ENCODE measurements at places on chromosomes 1 and 21. TPM values are rescaled to one million over a fixed set of nuclear protein-coding genes. Genes with fewer than 3 reads are reported as not detected.

The TDRD10 gene
- 3.8 TPM for total RNA-seq

The CADM3 gene
- 0.21 TPM for total RNA-seq

The CD244 gene
- total RNA-seq, result not detected

The S100A4 gene
- 0.60 TPM for total RNA-seq

The ERICH3 gene
- total RNA-seq, result not detected

The SLC22A15 gene
- total RNA-seq, result 0.04 TPM

The PTGER3 gene
- not detected for total RNA-seq

The ERO1B gene
- total RNA-seq, result 3.2 TPM

The TNFRSF18 gene
- total RNA-seq, result 0.18 TPM

The AIM2 gene
- total RNA-seq, result not detected

The SHISAL2A gene
- total RNA-seq, result not detected

The ATP1A2 gene
- total RNA-seq, result not detected

- DNase-seq, result no peak
Measured at GRCh38 chr1:20366056-20366462, 75.4 kb downstream of the VWA5B1 start.

- DNase-seq, result no peak
Measured at GRCh38 chr1:95072117-95072516, 634 bp downstream of the ALG14 start.

- no peak for DNase-seq
Measured at GRCh38 chr1:165365341-165365740, 8.8 kb upstream of the LMX1A start.

DNA sequence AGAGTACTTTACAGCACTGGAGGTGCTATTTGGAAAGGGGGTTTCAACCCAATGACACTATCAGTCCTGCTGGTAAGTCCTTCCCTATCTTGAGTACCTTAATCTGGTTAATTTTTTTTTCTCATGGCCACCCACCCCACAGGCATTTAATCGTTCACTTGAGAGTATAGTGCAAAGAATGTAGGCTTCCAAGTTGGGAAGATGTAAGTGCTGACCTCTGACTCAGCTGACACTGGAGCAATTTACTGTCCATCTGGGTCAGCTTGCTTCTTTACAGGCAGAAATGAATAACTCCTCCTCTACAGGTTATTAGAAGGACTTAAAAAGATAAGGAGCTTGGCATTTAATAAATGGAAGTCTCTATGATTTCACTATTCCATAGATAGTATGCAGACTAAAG is 89.6 kb downstream of the AK5 start:
- DNase-seq, result no peak

GRCh38 chr1:19955534-19956170 is 23.8 kb downstream of the PLA2G2A start:
- DNase-seq, result no peak

DNA sequence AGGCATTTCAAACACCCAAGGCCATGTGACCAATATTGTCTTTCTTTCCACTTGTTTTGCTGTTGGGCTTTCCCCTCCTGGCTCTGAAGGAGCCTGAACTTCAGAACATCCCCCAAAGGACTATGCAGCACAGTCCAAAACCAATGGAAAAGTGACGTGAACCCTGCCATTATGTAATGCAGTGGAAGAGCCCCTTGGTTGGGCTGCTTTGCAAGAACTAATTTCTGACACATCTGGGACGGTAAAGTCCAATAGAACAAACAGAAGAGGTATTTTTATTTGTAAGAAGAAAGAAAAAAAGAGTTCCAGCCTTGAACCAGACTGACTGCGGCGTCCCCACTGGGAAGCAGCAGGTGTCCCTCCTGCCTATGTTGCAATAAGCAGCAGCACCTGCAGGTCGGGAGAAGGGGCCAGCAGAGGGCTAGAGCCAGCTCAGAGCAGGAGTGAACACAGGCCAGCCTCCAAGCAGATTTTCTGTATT is 116.7 kb downstream of the CDC7 start:
- no peak for DNase-seq

- DNase-seq, result no peak
Measured at GRCh38 chr1:52413410-52413989, 9.1 kb downstream of the PRPF38A start.

DNA sequence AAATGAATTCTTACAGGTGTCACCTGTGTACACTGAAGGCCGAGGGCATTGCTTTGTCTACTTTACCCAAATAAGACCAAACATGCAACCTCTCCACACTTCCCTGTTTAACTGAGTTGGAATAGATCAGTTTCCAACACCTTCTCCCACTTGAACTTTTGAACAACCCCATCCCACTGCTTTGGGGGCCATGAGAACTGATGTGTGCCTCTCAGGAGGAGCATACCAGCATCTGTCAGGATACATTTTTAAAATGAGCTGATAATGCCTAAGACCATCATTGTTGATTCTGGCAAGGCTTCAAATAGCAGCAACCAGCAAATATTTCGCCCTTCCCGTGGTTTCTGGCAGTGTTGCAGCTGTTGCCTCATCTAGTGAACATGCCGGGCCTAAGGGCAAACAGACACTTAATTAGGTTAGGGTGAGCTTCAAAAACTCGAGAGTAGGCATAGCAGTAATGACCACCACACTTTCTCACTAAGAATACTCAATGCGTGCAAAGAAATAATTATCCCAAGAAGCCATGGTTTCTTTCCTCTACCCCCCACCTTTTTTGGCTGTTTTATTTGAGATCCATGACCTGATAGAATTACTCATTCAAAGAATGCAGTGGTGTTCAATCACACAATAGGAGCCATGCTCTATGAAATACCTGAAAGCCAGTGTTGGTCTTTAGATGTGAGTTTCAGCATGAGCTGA is 63.7 kb downstream of the MAP10 start:
- no peak for DNase-seq

DNA sequence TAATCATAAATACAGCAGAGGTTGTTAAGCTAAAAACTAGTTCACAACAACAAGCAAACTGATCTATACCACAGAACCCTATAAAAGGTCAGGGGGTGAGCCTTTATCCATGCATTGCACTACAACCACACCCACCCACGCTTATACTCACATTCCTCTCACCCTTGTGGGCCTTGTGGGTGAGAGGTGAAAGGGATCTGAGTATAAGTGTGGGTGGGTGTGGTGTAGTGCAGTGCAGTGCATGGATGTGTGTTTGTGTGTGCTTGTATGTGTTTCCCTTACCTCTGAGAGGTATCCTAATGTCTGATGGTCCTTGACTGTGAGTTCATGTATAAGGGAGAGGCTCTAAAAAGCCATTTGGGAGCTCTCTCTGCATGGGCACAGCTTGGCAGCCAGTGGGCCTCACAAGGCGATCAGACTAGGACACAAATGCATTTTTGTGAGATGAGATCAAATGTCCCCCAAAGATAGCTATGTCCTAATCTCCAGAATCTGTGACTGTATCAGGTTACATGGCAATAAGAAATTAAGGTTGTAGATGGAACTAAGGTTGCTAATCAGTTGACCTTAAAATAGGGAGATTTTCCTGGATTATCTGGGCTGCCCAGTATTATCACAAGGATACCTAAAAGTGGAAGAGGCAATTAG is 95.5 kb upstream of the DPT start:
- no peak for DNase-seq

GRCh38 chr1:242240691-242241090 is 241.8 kb upstream of the MAP1LC3C start:
- DNase-seq, result no peak

GRCh38 chr1:78222225-78222959 is 176.6 kb downstream of the GIPC2 start:
- DNase-seq, result no peak

DNA sequence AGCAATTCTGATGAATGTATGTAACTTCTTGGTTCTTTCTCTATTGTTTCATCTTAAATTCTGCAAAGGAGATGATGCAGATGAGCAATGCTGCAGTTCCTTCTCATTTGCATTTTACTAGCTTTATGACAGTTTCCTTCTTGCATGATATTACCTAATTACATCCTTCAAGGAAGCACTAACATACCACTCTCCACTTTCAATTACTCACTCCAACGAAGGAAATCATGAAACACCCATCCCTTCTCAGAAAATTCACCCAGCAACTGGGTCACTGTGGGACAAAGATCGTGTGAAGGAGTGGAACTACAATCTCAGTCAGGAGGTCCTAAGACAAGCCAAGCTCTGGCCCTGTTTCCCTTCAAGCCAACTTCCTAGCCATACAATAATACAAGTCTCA is 142.3 kb downstream of the CHD1L start:
- no peak for DNase-seq

DNA sequence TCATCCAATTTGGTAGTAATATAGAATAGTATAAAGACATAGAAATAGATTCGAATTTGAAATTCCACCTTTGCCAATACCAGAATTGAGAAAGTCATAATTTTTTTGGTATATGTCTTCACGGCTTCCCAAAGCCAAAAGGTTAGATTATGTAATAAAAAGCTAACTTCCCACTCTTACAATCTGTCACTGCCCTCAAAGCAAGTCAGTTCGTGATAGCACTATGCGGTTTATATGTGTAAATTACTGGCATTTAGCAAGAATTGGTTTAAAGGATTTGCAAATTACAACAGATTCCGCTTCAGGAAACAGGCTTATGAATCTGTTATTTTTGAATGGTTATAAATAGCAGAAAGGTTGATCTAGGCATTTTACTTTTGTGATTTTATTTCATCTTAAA is 679.4 kb upstream of the ADGRL2 start:
- no peak for DNase-seq

GRCh38 chr1:44237721-44238457 is 24.6 kb downstream of the DMAP1 start:
- no peak for DNase-seq

GRCh38 chr1:200911361-200911760 is 16.7 kb downstream of the INAVA start:
- no peak for DNase-seq

DNA sequence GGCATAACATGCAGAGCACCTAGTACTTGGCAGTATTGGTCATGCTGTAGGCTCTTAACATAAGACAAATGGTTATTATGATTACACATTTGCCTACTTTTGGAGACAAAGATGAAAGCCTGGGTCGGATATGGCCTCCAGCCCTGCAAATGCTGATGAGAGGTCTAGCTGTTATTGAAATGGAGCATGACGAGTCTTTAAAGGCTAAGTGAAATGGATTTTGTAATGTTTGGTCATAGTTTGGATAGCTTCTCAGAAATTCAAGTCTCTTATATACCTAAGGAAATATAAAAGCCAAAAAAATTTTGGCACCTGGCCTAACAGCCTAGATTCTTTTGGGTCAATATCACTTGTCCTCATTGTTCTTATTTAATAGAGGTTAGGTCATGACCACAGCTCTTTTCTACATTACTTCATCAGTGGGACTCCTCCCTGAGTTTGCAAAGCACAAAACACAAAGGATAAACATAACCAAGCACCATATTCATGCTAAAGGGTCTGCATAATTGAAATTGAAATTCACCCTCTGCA is 69.2 kb upstream of the WLS start:
- no peak for DNase-seq

DNA sequence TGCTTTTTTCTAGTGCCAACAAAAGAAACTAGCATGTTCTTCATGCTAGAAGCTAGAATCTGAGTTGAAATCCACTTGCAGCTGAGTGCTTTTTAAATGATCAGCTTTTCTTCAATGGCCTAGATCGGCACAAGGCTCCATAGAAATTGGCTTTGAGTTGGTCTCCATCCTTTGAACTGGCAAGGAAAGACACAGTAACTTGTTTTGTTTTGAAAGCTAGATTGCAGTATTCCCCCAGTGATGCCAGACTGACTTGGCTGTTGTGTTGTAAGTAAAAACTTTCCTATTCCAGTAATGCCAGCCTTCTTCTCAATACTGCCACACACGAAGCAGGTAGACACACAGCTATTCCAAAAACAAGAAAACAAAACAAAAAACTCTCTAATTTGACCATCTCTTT is 139.1 kb downstream of the FMN2 start:
- DNase-seq, result no peak

DNA sequence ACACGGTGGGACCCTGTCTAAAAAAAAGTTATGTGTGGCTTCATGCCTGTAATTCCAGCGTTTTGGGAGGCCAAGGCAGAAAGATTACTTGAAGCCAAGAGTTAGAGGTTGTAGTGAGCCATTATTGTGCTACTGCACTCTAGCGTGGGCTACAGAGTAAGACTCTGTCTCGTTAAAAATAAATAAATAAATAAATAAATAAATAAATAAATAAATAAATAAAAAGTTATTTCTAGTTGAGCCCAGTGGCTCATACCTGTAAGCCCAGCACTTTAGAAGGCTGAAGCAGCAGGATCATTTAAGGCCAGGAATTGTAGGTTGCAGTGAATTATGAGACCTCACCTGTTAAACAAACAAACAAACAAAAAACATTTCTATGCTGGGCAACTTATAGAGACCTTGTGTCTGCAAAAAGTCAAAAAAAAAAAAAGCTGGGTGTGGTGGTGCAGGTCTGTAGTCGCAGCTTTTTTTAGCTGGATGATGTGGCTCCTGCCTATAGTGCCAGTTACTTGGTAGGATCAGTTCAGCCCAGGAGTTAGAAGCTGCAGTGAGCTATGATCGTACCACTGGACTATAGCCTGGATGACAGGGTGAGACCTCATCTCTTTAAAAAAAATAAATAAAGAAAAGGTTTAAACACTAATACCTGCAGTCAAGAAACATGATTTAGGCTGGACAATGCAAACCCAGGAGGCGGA is 25.6 kb downstream of the GON4L start:
- no peak for DNase-seq

DNA sequence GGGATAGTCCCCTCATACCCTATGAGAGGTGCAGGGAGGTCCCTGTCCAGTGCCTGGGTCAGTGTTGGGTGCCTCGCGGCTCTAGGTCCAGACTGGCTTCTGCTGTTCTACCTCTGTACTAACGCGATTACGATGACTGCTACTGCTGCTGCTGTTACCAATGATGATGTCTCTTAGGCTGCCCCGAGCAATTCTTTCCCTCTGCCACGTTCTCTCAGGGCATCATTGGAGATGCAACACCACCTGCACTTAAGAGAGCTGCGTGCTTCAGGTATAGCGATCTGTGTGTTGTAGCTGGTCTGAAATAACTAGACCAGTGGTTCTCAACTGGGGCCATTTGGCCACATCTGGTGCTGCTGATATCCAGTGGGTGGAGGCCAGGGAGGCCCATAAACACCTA is 36.9 kb downstream of the KAZN start:
- no peak for DNase-seq

GRCh38 chr1:192811006-192811405 is 2.2 kb downstream of the RGS2 start:
- no peak for DNase-seq

DNA sequence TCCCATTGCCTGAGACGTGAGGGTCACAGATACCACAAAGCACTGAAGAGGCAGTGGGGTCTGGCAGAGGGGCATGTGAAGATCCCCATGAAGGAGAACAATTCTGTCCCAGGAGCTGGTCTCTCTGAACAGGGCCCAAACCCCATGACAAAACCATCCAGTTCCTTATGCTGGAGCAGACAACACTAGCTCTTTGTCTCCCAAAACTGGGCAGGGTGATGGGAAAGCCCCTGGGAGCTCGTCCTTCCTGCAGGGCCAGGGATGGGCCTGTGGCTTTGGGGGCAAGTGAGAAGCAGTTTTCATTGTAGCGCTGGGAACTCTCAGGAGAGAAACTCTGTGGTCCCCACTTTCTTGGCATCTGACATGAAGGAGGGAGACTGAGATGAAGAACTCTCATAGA is 8.8 kb downstream of the ETV3L start:
- DNase-seq, result no peak

GRCh38 chr1:91610102-91610501 is 109.5 kb downstream of the CDC7 start:
- DNase-seq, result no peak

Measured in pulmonary artery endothelial cell (primary cell).